Left cardiac atrium (tissue), 4 donors: ENCODE measurements at places on chromosomes 1 and 21. TPM values are rescaled to one million over a fixed set of nuclear protein-coding genes. Genes with fewer than 3 reads are reported as not detected.

- DNase-seq: no peak
Measured at GRCh38 chr21:32190493-32191144, 88.2 kb downstream of the MIS18A start.

DNA sequence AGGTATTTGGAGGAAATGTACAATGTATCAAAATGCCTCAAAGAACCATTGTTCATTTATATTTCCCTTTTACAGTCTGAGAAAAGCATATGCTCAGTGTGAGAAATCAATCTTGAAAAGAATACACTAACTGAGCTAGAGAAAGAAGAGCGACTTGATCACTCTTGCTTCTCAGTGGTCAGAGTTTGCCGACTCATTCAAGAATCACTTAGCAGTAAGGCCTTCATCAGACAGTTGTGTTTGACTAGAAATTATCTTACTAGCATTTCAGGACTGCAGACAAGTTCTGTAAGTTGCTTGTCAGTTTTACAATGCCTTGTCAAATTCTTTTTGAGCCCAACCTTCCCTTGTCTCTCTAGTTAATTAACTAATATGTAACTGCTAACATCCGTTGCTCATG lies 12.9 kb downstream of the RGS18 start:
- DNase-seq: no peak

DNA sequence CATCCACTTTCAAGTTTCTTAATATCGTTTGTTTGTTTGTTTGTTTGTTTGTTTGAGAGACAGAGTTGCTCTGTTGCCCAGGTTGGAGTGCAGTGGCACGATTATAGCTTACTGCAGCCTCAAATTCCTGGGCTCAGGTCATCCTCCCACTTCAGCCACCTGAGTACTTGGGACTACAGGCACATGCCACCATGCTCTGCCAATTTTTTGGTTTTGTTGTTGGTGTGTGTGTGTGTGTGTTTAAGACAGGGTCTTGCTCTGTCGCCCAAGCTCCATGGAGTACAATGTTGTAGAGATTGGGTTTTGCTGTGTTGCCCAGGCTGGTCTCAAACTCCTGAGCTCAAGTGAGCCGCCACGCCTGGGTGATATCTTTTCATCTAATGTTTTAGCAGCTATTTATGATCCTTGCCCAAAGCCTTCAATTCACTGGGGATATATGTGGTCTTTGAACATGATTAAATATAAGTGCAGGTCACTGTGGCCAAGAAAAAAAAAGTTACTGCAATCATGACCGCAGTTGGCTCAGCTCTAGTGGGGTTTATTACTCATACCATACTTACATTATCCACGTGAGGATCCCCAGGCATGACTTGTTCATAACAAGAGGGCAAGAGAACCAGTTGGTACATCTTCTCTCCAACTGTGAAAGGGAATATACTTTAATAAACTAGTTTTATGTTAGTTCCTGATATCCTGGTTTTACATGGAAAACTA lies 8.0 kb downstream of the RRP1B start:
- no peak for DNase-seq

- peak; percentile 41 for DNase-seq
Measured at GRCh38 chr1:119001181-119002027, 13.3 kb upstream of the TBX15 start.

- DNase-seq: no peak
Measured at GRCh38 chr21:29557931-29558725, 259.4 kb downstream of the BACH1 start.

GRCh38 chr21:41987310-41987709 lies 22.9 kb downstream of the ZBTB21 start:
- DNase-seq: no peak

GRCh38 chr1:6928106-6928885 lies 143.0 kb downstream of the CAMTA1 start:
- no peak for DNase-seq

DNA sequence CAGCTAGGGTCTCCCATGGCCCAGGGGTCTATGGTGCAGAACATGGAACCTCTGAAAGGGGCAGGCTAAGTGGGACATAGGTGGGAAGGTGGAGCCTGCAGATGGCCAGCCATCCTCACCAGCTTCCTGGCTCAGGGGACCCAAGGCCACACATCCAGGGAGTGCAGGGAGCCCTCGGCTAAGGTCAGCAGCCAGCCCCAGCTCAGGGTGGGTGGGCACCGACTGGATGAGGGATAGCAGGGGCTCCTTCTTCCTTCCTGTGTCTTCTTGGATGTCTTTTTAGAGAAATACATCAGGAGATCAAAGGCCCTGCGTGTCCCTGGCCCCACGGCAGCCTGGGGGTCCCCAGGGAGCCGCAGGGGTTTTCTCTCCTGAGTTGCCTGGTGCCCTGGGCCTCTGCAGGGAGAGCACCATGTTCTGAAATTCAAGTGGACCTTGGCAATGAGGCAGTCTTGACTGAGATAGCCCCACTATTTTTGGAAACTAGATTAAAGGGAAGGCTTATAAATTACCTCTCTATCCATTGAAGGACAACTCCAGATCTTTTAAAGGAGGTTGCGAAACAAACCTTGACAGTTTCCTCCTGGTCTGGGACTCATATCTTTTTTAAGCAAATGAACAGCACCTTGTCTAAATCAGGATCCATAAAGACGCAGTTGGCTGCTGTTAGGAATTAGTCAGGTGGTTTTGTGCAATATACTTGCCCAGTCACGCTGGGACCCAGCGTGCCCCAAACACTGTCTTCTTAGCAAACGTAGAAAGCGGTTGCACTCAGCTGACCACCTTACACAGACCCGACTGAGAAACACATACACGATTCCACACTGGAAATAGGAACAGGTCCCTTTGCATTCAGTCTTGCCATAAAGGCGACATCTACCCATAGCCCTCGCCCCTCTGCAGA lies 242.3 kb downstream of the TOMM20 start:
- no peak for DNase-seq

DNA sequence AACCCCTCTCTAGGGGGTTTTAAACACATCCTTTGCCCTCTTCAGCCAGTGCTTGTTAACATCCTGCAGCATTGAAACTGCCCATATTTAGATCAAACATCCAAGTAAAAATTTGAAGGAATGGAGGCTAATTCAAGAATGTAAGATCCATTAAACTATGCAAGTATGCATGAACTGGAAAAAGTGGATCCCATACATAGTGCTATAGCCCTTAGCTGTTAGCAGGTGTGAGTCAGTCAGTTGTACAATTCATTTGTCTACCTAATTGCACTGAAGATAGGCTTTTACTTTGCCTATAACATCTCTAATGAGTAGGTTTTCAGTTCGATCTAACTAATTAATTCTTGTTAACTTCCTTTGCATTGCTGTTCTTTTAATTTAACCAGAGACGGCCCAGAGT lies 270.9 kb downstream of the LMO4 start:
- DNase-seq: no peak

GRCh38 chr1:19193004-19193403 lies 17.1 kb downstream of the UBR4 start:
- no peak for DNase-seq

DNA sequence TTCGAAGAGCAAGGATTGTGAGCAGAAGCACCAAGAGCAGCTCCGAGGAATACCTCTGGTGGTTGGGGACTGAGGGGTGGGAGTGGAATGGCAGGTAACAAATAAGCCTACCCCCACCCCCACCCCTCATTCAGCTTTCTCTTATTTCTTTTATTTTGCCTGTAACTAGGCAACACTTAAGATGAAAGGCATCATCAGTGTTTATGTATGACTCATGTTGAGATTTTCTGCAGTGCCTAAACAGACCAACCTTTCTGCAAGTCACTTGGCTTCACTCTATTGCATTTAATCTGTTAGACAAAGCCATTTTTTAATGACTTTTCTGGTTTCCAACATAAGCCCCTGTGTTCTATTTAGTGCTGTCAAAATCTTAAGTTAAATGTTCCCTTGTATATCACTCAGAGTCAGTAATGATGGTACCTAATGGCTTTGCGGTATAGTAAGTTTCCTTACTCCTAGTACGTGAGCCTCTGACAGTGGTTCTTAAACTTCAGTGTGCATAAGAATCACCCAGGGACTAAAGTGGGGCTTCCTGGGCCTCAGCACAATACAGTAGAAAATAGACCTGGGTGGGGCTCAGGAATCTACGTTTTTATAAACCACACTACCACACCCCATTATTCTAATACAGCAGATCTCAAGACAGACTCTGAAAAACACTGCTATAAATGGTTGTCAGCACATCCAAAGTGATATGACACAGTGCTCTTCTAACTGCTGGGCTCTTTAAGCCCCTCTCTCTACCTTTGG lies 19.9 kb downstream of the CASQ2 start:
- no peak for DNase-seq

- DNase-seq: no peak
Measured at GRCh38 chr21:26972192-26972591, 5.3 kb upstream of the ADAMTS5 start.

GRCh38 chr1:199723250-199723956 lies 304.1 kb upstream of the NR5A2 start:
- DNase-seq: no peak

DNA sequence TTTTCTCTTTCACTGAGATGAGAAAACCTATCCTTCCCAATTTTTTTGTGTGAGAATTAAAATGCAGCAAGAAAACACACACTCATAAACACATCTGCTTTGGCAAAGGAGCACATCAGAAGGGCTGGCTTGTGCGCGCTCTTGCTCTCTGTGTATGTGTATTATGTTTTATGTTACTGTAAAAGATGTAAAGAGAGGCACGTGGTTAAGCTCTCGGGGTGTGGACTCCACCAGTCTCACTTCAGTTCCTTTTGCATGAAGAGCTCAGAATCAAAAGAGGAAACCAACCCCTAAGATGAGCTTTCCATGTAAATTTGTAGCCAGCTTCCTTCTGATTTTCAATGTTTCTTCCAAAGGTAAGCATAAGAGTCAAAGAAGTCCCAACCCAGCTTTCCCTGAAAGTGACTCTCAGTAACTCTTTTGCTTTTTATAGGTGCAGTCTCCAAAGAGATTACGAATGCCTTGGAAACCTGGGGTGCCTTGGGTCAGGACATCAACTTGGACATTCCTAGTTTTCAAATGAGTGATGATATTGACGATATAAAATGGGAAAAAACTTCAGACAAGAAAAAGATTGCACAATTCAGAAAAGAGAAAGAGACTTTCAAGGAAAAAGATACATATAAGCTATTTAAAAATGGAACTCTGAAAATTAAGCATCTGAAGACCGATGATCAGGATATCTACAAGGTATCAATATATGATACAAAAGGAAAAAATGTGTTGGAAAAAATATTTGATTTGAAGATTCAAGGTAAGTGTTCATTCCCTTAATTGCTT lies at the start of gene CD2:
Gene CD2, plus strand, starts transcription at position 233 of the 780 bp plus-strand sequence. Its CDS starts 63 bp downstream, at position 296.
- DNase-seq: no peak

GRCh38 chr1:6645018-6645417 lies 20.4 kb downstream of the THAP3 start:
- no peak for DNase-seq

GRCh38 chr1:178566187-178566586 lies 53.3 kb downstream of the TEX35 start:
- no peak for DNase-seq

- DNase-seq: no peak
Measured at GRCh38 chr21:27818847-27819246, 852.0 kb upstream of the ADAMTS5 start.

OR2G6 gene
- 0.03 TPM for total RNA-seq

SPRR5 gene
- total RNA-seq: not detected

AIM2 gene
- 0.76 TPM for total RNA-seq

FAM72B gene
- total RNA-seq: 0.68 TPM

PTPRC gene
- 11.0 TPM for total RNA-seq

NENF gene
- total RNA-seq: 83.8 TPM
